ENCODE measurements at places on chromosomes 4 and X.

- no peak for DNase-seq
Measured at GRCh38 chr4:136395212-136395722, 1137.0 kb downstream of the PCDH18 start.

- no peak for DNase-seq
Measured at GRCh38 chrX:22366166-22366702, 93.5 kb downstream of the CBLL2 start.

DNA sequence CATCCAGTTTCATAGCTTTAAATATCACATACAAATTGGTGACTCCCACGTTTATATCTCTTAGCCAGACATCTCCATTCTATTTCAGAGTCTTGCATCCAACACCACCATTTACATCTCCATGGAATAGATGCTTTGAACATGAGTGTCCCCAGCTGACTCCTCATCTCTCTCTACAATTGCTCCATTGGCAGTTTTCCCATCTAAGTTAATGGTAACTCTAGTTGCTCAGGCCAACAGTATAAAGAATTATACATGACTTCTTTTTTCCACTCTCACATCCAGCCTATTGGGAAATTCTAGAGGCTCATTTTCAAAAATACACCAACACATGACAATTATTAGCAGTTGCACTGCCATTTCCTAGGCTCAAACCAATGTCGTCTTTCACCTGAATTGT lies 388.2 kb downstream of the STIM2 start:
- no peak for DNase-seq

DNA sequence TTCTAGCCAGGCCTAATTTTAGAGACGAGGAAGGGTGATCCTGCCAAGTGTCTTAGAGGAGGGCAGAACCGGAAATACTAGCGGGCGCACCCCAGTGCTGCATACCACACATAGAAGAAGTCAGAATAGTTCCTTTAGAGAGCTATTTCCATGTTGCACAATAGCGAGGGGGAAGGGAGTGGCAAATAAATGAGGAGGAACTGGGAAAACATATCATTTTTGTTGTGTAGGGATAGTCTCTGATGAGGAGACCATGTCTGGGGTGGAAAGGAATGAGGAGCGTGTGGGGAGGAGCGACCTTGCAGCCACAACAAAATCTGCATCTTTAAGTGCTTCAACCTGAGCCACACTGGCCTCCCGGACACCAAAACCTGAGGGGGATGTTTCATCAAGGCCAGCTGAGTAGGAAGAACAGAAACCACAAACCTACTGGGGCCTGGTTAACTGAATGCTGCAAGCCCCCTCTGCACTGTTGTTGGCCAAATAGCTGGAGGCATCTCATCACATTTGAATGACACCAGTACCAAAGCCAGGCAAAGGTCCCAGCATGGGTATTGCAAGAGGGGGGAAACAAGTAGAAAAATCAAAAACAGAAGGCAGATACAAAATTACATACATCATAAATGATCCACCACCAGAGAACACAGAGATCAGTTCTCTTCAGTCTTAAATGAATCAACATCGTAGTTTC lies 26.7 kb upstream of the C1QTNF7 start:
- DNase-seq = no peak

GRCh38 chrX:1397441-1398270 lies 5.7 kb upstream of the SLC25A6 start:
- no peak for DNase-seq

GRCh38 chrX:130172127-130172845 lies 524 bp downstream of the RAB33A start:
- no peak for DNase-seq

Data from type B pancreatic cell (in vitro differentiated cells).